Fibroblast of skin of right quadriceps (primary cell): ENCODE measurements at places on chromosomes 5 and 9.

DNA sequence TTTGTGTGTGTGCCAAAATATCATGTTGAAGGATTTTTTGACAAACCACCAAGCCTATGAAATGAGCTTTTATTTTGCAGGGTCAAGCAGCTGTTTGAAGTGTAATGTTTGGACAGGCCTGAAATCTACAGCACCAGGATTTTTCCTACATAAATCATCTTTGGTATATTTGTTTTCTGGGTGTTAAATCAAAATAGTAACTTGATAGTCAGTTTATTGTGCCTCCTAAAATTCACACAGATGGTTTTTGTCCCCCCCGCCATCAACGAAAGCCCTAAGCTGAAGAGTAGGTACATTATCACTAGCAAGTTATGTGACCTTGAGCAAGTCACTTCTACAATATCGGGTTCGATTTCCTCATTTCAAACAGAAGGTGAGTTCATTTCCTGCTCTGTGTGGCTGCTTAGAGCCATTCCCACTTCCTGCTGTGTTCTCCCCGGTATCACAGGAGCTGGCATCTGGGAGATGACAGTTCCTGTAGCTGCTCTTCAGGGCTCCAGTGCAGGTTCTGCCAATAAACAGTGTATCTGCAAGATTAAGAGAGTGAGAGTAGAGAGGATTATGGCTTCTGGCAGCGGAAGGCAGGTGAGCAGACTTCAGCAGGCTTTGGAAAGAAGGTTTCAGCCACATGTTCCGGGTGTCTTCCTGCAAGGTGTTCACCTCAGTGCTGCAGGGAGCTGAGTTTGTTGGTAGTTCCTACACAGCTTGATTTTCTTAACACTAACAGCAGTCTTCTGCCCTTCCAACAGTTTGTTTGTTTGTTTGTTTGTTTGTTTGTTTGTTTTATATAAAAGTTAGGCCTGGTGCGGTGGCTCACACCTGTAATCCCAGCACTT lies 48.4 kb upstream of the GNE start:
- DNase-seq = no peak

DNA sequence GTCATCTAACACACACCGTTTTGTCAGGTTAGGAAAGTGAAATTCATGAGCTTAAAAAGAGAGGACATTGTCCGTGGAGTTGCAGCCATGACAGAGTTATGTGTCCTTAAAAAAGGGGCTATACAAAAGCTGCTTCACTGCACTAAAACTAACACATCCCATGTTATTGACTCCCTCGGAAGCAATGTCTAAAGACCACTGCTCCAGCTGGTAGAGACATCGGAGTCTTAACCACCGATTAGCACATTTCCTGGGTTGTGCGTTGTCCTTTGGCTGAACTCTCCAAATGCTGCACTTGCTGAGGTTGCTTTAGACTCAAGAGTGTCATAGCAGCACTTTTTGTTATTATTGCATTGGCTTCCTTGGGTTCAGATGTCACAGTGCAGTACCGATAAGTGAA lies 128.3 kb upstream of the C9orf72 start:
- DNase-seq = peak; percentile 24

GRCh38 chr5:170576602-170577535 lies 73.0 kb downstream of the KCNIP1 start:
- DNase-seq = no peak

- DNase-seq = no peak
Observed at GRCh38 chr5:106401561-106401960, 1269.2 kb downstream of the EFNA5 start.

- DNase-seq = no peak
Observed at GRCh38 chr9:121610638-121610953, 40.8 kb upstream of the DAB2IP start.

- DNase-seq = peak; percentile 50
Observed at GRCh38 chr5:131379723-131380122, 115.9 kb downstream of the CDC42SE2 start.

DNA sequence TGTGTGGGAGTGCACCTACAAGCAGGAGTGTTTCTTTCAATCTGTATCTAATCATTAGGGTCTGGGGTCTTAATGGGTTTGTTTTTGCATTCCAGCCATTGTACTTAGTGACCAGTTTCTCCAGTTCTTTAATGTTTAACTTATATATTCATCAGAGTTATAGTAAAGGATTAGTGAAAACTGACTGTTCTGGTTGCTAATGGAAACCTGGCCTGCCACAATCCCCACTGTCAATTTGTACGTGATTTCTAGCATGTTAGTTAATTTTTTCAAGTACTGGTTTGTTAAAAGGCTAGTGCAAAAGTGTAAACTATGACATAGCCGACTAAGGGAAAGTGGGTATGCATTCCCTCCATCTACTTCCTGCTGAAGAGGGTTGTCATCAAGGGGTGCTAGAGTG lies 276.1 kb downstream of the HTR1A start:
- no peak for DNase-seq

GRCh38 chr9:93826209-93826608 lies 128.9 kb downstream of the BARX1 start:
- no peak for DNase-seq

DNA sequence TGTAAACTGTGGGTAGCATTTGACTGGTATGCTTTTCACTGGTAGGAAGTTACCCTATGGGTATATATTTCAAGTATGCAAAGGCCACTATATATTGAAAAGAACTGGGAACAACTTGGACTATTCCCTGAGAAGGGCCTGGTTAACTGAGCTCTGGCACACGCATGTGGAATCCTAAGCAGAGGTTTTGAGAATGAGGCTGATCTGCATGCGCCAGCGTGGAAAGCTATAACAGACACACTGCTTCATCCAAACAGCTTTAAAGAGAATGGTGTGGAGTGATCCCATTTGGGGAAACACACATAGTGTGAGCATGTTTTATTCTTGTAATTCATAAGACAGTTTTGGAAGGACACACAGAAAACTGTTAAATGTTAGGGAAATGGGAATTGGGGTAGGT lies 8.4 kb downstream of the NSG2 start:
- DNase-seq = no peak

DNA sequence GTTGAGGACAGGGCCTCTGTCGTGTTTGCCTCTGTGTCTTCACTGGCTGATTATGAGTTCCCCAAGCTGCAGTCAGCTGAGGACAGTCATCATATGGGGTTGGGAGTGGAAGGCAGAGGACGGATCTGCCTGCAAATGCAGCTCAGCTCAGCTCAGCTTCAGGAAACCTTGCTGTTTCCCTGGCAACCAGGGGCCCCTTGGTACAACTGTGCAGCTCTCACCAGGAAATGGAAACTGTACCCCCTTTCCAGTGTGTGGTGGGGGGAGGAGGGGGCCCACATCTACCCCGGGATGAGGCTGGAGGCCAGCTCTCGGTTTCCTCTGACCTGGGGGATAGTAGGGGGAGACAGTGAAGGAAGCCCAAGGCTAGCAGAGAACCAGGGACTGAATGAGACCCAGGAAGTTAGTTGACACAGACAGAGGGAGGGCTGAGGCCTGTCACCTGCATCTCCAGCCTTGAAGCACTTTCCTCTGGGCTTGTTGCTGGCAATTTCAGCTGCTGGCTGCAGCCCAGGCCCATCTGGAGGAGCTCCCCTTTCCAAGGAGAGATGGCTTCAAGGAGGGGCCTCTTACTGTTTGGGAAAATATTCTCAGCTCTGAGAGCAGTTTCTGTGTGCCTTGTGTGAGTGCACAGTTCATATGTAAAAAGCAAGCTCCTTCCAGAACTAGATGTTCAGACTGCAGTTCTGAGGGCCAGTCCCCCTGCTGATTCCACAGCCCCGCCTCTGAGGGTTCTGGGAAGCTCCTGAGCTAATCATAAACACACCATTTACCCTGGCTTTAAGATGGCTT lies 6.9 kb downstream of the ANXA6 start:
- DNase-seq = peak; percentile 44

DNA sequence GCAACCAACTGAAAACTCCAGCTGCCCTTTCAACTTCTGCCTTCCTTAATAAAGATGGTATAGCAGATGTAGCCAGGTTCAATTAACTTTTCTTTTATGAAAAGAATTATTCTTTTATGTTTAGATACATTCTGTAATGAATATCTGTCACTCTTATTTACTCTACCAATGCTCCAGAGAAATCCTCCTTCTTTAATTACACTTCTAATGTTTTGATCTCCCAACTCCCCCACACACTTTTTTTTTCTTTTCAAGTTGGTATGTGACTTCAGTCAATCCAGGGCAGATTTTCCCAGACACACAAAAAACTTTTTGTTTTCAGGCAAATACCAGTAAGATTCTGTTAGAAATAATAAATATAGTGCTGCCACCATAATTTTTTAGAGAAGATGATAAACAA lies 1000.0 kb upstream of the DMAC1 start:
- no peak for DNase-seq
